ENCODE measurements at places on chromosomes 16 and 17. TPM values are rescaled to one million over a fixed set of nuclear protein-coding genes. Genes with fewer than 3 reads are reported as not detected.

- no peak for DNase-seq
Observed at GRCh38 chr16:88334778-88335720, 47.7 kb upstream of the ZNF469 start.

DNA sequence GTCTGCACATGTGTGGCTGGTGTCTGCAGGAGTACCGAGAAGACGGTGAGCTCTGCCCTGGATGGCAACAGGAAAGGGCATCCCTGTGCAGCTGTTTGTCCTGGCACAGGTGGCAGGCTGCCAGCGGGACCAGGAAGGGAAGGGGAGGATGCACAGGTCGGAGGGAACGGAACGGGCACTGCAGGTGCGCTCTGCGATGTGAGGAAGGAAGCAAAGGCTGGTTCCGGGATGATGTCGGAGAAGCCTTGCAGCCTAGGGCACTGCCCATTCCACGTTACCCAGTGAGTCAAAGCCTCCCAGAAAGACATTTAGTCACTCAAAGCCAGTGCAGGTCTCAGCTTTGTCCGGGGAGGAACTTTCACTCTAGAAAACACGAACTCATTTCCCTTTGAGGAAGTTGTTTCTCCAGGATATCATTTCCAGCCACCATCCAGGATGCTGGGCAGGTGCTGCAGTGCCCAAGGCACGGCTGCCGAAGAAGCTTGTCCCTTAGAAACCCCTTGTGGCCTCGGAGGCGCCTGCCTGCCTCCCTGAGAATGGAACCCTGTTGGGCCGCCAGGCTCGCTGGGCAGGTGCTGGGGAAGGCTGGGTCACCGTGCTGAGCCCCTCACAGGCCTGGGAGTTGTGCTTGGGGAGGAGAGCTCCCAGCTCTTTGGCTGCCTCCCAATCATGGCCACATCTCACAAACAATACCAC, 4.5 kb upstream of the TMEM235 start:
- no peak for DNase-seq

GRCh38 chr17:21041741-21042457, 912 bp downstream of the USP22 start:
- DNase-seq: peak; percentile 90

DNA sequence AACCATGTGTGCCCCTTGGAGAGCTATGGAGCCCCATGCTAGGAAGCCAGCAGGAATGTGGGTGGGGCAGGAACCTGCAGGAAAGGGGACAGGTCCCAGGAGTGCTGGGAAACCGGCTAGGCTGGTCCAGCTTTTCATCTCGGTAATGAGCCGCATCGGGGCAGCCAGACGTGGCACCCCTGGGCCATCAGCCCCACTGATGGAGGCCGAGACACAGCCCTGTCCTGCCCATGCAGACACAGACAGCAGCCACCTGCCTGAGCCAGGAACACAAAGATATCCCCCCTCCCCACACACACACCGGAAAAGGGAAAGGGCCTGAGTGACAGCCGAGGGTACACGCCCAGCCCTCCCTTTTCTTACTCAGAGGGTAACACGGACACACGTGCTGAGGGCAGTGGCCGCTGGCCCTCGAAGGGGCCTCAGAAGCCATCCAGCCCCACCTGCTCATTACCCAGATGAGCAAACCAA, 18.1 kb downstream of the PPL start:
- no peak for DNase-seq

GRCh38 chr17:79279320-79279719, 204.7 kb downstream of the ENGASE start:
- no peak for DNase-seq

DNA sequence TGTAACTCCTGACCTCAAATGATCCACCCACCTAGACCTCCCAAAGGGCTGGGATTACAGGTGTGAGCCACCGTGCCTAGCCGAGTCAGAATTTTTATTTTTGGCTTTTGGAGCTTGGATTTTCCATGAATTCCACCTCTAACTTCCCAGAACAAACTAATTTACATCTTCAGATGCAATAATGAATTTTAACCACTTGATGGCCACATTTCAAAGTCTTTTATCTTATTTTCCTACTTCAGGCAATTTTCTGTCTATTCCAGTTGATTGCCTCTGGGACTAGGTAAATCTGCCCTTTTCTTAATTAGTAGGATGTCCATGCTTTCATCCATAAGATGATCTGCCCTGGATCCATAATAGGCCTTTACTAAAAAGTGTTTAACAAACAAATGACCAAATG, 156.4 kb upstream of the ANKFN1 start:
- no peak for DNase-seq

GRCh38 chr17:67569873-67570272, 147.9 kb upstream of the NOL11 start:
- no peak for DNase-seq

GRCh38 chr17:81400154-81400977, 5.1 kb downstream of the BAHCC1 start:
- DNase-seq: no peak

DNA sequence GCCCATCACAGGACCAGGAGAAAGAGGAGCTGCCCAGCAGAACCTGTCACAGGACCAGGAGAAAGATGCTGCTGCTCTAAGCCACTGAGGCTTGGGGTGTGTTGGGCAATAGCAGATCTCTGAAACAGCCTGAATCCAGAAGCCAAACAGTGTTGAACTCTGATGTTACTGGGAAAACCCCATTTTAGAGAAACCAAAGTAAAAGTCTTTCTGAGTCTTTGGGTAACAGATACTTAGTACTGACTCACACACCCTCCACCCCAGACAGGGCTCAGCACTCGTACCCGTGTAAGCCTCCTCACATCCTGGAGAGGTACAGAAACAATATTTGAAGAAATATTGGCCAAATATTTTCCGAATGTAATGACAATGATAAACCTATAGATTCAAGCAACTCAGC, 82.8 kb upstream of the GNG13 start:
- no peak for DNase-seq

- DNase-seq: no peak
Observed at GRCh38 chr16:89290887-89291286, 73.4 kb downstream of the ZNF778 start.

GRCh38 chr17:59845595-59846393, 46.9 kb downstream of the TUBD1 start:
- DNase-seq: peak; percentile 76

- DNase-seq: no peak
Observed at GRCh38 chr16:78962457-78962929, 638.0 kb downstream of the MAF start.

DNA sequence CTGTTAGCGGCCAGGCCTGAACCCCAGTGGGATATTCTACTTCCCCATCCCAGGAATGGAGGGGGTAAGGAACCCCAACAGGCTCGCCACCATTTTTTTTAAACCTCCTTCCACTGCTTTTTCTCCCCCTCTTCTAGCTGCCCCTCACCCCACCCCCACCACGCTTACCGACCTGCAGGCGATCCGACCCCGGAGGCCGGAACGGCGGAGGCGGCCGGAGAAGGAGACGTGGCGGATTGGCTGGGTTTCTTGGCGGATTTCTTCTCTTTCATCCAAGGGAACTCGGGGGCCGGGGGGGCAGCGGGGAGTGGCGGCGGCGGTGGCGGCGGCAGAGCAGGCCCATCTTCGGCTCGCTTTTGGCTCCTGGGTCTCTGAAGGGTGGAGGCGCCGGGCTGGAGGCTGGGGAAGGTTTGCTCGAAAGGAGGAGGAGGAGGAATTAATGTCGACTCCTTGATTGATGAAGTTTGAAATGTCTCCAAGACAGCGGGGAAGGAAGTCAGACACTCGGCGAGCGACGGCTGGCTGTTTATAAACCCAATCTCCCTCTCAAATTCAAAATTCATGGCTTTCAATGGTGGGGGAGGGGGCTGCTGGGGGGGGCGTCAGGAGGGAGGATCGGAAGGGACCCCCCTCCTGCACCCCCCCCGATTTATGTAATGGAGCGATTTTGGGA, 424 bp downstream of the HOXB2 start:
- peak; percentile 89 for DNase-seq

GRCh38 chr16:84277244-84277823, 17.3 kb upstream of the WFDC1 start:
- DNase-seq: no peak

DNA sequence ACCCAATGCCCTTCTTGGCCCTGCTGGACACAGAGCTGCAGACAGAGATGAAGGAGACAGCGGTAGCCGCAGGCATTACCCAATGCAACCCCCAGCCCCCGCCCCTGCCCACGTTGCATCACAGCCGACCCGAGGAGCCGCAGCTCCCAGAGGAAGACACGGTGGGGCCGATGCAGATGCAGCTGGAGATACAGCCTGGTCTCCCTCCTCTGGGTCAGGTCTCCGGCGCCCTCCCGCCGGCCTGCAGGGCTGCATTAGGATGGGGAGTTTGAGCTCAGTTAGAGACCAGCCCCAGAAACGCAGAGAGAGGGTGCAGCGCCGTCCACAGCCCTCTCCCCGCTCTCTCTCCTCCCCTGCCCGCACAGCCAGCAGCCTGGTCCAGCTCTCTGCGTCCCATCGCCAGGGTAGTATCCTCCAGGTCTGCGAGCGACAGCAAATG, 19.4 kb upstream of the UBE2I start:
- no peak for DNase-seq

GRCh38 chr16:85539084-85539483, 74.0 kb upstream of the GSE1 start:
- DNase-seq: no peak

The DNAJC7 gene
- 74.8 TPM for total RNA-seq

The INPP5K gene
- total RNA-seq: 32.5 TPM

Data from skin of body (tissue), 3 donors.